Posterior cingulate gyrus (tissue), 11 donors: ENCODE measurements at places on chromosomes 1 and 21.

- DNase-seq = no peak
Observed at GRCh38 chr1:211335522-211336157, 9.0 kb downstream of the TRAF5 start.

DNA sequence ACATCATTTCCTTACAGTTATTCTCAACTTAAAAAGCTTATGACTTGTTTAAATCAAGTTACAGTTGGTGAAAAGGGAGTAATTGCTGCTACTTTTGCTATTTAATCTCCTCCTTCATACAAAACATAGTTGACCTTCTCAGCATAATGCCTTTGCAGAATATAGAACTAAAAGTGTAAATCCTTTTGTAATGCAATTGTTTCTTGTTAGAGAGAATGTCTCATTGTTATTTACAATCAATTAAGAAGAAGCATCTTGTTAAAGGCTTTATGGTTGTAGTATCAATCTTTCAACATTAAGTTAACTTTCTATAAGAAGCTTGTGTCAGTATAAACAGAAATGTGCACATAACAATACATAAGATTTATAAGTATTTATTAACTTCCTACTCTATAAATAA is 360.7 kb downstream of the BRINP3 start:
- DNase-seq = no peak

GRCh38 chr1:217895841-217896240 is 264.7 kb downstream of the SPATA17 start:
- no peak for DNase-seq

GRCh38 chr1:179298952-179299351 is 5.4 kb downstream of the SOAT1 start:
- no peak for DNase-seq

DNA sequence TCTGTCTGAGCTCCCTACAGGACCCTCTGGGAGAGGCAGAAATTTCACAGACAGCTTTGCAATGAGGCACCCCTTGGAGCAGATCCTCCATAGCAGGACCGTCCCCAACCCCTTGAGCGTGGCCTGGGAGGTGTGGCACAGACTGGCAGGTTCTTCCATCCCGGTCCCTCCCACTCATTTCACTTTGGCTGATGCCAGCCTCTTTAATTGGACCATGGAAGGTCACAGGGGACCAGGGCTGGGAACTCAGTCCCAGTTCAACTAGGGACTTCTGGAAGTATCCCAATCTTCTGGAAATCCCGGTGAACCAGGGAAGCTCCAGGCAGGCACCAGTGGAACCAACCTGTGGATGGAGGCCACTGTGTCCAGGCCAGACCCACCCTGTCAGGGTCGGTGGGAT is 83.7 kb downstream of the SPSB1 start:
- DNase-seq = no peak

- DNase-seq = no peak
Observed at GRCh38 chr1:25030674-25031589, 100.9 kb upstream of the RUNX3 start.

DNA sequence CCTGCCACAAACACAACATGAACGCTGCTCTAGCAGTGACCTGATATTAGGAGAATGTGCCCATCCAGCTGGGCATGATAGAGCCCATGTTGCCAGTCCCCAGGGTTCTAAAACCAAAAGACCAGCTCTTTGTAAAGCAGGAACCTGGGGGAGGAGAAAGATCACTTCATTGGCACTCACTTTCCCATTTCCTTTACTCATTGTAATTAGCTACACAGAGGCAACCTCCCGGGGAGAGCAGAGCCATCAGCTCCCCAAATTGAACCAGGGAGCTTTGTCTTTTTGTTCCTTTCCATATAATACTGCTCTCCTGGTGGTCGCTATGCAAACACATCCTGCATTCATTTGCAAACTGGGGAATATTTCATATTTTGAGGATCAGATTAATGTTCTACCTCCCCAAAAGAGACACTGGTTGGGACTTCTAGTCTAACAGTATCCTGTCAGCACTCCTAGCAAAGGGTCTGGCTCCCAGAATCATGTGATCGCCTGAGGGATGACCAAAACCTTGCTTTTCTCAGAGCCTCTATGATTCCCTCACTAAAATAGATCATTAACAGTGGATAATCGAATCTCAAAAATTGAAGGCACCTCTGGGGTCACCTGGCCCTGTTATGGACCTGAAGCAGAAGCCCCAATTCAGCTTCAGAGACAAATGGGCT is 76.7 kb upstream of the CD1D start:
- no peak for DNase-seq

DNA sequence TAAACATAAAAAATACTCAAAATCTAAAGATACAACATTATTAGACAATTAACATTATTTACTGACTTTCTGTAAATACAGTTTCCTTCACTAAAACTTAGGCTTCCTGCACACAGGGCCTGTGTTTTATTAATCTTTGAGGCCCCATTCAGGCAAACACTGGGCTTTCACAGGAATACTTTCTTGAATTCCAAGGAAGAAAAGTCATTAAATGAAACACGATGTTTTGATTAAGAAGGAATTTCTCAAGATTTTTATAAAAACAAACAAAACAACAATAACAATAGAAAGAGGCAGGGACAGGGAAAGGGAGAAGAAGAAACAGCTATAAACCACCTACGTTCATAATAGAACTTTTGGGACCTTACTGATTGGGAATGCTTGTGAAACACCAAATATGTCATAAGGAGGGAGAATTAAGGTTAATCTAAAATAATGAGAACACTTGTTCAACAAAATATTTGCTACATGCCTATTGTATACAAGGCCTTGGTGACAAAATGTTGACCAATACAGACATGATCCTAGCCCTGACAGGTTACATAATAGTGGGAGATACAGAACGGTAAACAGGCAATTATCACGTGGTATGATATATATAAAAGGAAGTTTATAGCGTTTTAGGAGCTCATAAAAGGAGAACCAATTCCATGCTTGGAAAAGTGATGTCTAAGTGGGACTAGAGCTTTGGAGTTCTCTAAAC is 3.6 kb downstream of the DDAH1 start:
- DNase-seq = no peak

- no peak for DNase-seq
Observed at GRCh38 chr1:77620273-77620672, 62.2 kb downstream of the ZZZ3 start.

GRCh38 chr21:42251654-42252324 is 32.8 kb downstream of the ABCG1 start:
- DNase-seq = no peak

DNA sequence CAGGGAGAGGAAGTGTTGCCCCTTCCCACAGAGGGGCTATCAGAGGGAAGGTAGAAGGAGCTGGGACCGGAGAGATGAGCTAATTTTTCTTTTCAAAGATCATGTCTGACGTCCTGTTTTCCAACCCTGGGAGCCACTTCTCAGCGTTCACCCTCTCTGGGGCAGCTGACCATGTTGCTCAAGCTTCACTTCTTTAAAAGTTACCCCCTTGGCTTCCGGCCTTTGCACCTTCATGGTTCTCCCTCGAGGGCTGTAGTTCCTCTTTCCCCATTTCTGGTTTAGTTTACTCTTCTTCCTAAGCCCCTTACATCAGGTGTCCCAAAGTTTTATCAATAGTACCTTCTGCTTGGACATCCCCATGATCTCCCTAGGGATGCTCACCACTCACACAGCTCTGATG is 23.8 kb upstream of the CSF1 start:
- DNase-seq = no peak

- DNase-seq = no peak
Observed at GRCh38 chr1:199174336-199174735, 535.5 kb downstream of the PTPRC start.
